HFFc6 (cell line): ENCODE measurements at places on chromosomes 1 and 21. TPM values are rescaled to one million over a fixed set of nuclear protein-coding genes. Genes with fewer than 3 reads are reported as not detected.

Gene C1QTNF12
- 0.61 to 1.6 TPM (median 1.2 TPM) in 3 replicates for total RNA-seq

Gene CREG1
- 16.7 to 24.7 TPM (median 24.1 TPM) in 3 replicates for total RNA-seq

Gene SPTA1
- total RNA-seq, result not detected in 3 replicates

Gene AVPR1B
- not detected in 3 replicates for total RNA-seq

Gene KRTAP20-2
- total RNA-seq, result not detected in 2 replicates

Gene PTAFR
- total RNA-seq, result 0.26 to 0.42 TPM (median 0.37 TPM) in 3 replicates

Gene PHC2
- total RNA-seq, result 87.7 to 93.7 TPM (median 91.2 TPM) in 3 replicates

Gene BEST4
- 0.11 to 0.23 TPM (median 0.21 TPM) in 3 replicates for total RNA-seq

Gene PTGER3
- total RNA-seq, result 0.58 to 2.1 TPM (median 1.4 TPM) in 3 replicates

Gene SH2D1B
- not detected in 3 replicates for total RNA-seq

Gene KISS1
- 4.2 to 5.3 TPM (median 4.3 TPM) in 3 replicates for total RNA-seq

Gene MEX3A
- 1.7 to 2.7 TPM (median 2.0 TPM) in 3 replicates for total RNA-seq

Gene GPR37L1
- not detected in 3 replicates for total RNA-seq

Gene RIPK4
- total RNA-seq, result 0.05 TPM in 1 of 2 replicates, not detected in the other

Gene TRNP1
- total RNA-seq, result 206 to 248 TPM (median 225 TPM) in 3 replicates

Gene LRRC71
- 0.13 to 0.18 TPM in 2 of 3 replicates, not detected in the other for total RNA-seq

Gene PFDN2
- total RNA-seq, result 88.0 to 114 TPM (median 92.6 TPM) in 3 replicates

Gene ADAM30
- total RNA-seq, result not detected in 3 replicates

Gene TTC24
- not detected in 2 replicates for total RNA-seq

Gene POTED
- total RNA-seq, result not detected in 3 replicates

Gene KCNK1
- not detected in 3 replicates for total RNA-seq

Gene LCE6A
- not detected in 3 replicates for total RNA-seq

Gene SIPA1L2
- 0.03 TPM in 1 of 2 replicates, not detected in the other for total RNA-seq

Gene TNFSF18
- 0.09 to 0.15 TPM in 2 of 3 replicates, not detected in the other for total RNA-seq

Gene IL10
- total RNA-seq, result not detected in 3 replicates

Gene CFAP126
- total RNA-seq, result not detected in 3 replicates
